Kasumi-1 (cell line): ENCODE measurements at places on chromosomes 6 and 20.

DNA sequence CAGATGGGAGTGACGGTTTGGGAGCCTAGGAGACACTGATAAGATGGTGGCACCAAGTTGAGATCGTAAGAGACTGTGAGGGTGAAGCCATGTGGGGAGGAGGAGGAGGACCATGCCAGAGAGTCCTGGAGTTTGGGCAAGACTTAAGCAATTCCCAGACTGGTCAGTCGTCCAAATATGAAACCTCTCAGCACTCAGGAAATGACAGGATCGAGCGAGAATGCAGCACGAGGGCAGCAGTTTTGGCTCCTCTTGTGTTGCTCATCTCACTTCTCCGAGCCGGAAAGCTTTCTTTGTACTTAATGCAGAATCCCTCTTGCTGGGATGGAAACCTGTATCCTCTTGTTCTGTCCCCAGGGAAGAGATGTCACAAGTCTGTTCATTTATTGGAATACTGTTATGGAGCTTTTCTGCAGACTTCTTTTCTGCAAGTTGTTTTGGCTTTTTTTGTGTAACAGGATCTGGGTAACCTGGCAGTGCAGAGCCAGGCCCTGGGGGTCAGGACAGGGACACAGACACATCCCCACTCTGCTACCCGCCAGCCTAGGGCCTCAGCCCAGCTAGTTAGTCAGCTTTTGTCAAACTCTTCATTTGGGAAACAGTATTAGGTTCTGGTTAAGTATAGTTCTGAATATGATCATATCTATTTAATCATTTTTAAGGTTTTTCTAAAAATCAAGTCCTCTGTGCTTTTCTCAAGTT is 34.3 kb downstream of the FNDC1 start:
- no peak for DNase-seq

GRCh38 chr6:114049367-114049966 is 78.5 kb upstream of the HDAC2 start:
- DNase-seq, result no peak

DNA sequence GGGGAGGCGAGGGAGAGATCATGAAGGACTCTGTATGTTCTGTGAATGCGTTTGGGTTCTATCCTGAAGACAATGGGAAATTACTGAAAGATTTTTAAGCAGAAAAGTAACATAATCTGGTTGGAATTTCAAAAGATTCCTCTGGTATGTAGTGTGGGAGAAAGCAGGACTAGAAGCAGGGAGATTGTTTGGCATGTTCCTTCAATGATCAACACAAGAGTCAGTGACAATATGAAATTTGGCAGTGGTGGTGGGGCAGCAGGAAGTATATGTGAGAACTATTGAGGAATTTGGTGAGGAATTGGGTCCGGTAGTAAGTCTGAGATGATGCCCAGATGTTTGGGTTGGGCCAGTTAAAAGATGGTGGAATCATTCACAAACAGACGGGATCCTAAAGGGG is 348.7 kb downstream of the CD83 start:
- no peak for DNase-seq

DNA sequence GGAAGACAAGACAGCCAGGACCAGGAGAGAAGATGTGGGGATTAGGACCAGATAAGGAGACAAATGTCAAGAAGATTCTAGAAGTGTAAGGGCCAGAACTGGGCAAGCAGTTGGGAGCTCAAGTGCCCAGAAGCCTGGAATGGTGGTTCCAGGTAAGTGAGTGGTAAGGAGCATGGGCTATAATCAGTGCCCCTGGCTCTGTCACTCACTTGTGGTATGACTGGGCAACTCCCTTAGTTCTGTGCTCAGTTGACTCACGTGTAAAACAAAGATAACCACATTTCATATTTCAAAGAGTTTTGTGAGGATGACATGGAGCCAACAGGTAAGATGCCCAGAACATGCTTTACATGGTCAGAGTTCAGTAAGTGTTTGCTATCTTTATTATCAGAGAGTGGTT is 11.2 kb downstream of the CCDC167 start:
- no peak for DNase-seq

GRCh38 chr6:135087803-135088202 is 33.2 kb upstream of the HBS1L start:
- DNase-seq, result no peak

- no peak for DNase-seq
These were observed 32.7 kb upstream of the RNF8 start for GRCh38 chr6:37321101-37321500.

DNA sequence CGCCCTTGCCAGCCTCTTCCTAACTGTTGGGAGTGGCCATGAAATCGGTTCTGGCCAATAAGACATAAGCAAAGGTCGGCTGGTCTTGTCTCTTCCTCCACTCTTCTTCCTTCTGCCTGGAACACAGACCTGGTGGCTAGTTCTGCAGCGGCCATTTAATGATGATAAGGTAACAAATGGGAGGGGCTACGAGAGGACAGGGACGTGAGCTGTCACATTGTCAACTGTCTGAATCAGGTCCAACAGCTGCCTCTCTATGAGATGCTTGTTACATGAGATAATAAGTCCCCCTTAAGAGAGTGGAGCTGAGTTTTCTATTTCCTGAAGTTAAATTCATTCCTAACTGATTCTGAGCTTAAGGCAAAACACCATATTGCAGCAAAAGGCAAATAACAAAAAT is 12.5 kb upstream of the TMEM242 start:
- no peak for DNase-seq

DNA sequence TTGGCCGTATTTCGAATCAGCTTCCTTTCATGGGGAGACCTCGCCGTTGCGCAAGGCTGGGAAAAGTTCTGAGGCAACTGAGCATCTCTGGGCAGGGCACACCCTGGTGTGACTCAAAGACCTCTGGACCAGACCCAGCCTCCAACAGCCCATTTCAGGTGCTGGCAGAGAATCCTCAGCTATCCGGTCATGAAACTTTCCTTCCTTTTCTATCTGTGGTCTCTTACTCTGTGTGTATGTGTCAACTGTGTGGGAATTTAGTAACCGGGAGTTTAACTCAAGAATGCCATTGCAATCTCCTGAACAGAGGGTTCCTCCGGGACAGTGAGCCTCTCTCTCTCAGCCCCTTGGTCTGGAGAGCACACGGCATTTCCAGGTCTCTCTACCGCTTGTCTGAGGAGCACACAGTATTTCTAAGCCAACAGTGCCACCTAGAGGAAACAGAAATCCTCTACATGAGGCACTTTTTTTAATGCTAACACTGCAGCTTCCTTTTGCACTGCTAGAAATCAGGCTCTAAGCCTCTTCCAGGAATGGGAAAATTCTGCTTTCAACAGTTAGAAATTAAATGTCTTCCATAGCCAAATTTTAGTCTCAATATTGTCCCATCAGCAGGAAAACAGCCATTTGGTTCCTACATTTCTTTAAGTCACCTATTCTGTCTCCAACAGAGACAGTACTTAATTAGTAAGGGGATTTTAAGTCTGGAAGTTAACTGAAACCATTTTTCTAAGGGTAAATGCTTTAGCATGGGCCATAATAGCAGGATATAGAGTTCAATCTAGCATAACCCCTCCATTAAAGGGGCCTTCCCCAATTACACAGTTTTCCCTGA is 32.7 kb downstream of the PLN start:
- peak; percentile 91 for DNase-seq

DNA sequence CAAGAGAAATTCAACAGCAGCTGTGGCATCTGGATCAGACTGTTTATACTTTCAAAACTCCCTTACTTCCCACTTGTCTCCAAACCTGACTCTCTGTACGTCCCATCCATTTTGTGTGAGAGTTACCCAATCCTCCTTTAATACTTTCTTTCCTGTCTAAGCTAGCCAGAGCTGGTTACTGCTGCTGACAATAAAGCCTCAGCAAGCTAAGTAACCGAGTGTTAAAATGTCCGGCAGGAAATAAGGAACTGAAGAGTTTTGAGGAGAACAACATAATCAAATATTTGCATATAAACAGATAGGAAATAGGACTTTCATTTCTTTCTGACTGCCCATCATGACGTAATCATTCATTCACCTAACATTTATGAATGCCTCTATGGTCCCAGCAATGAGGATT is 11.6 kb downstream of the TMEM30A start:
- DNase-seq, result peak; percentile 57

DNA sequence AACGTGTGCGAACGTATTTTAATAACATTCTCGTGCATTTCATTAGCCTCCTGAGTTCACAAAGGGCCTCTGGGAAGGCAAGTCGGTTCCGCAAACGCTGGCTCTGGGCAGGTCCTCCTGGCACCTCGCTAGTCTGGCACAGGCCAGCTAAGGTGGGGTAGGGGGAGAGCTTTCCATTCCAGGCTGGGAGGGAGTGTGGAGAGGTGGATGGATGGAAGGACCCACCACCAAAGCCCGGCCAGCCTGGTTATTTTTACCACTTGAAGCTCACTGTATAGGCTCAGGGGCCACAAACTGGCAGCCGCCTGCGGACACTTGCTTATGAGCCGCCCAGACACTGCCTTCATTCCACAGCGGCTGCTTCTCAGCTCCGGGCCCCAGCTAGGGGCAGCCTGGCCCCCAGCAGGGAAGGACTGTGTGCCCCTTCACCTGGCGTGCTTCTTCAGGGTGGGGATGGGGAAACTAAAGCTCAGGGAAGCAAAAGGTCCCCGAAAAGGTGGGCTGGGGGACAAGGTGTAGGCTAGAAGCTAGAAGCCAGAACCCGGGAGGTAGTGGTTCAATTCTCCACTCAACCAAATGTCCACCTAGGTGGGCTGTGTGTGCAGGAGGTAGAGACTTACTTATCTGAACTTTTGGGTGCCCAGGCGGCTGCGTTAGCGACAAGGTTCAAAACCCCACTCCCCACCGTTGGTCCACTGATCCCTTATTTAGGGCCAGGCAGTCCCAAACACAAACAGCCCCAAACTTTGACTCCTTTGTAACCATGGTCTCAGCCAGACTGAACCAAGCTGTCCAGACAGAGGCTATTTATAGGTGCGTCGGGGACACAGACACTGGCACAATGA is 1.7 kb downstream of the PMEPA1 start:
- no peak for DNase-seq
